ENCODE measurements at places on chromosomes 1 and 21.

GRCh38 chr1:112461200-112461871, 47.4 kb upstream of the WNT2B start:
- no peak for DNase-seq

DNA sequence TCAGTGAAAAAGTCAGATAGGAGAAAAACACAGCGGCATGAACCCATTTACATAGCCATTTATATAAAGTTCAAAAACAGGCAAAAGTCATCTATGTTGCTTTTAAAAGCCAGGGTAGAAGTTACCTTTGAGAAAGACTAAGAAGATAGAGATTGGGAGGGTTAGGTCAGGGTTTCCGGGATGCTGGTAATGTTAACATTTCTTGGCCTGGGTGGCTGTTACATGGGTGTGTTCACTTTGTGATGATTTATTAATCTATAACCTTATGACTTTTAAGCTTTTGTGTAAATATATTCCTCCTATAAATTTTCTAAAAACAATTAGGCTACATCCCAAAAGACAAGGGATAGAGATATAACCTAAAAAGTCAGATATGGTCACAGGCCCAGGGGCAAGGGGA, 15.0 kb upstream of the FAM20B start:
- DNase-seq: no peak

- DNase-seq: peak; percentile 30
Observed at GRCh38 chr1:70071601-70072000, 133.8 kb downstream of the LRRC40 start.

DNA sequence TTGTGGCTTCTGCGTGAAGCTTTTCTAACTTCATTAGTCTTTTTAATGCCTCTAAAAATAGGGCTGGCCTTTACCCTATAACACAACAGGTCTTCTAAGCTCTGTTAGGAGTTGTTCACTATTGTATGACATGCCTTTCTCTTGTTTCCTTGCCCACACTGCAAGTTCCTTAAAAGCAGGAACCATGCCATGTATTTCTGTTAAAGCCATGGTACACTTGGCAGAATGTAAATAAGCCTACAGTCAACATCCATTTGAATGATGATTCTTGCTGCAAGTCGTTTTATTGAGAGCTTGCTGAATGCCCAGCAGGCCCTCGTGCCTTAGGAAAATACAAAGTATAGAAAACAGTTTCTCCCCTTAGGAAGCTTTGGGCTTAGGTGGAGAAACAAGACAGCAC, 214.6 kb downstream of the DUSP10 start:
- DNase-seq: no peak

- DNase-seq: no peak
Observed at GRCh38 chr1:224739303-224739996, 123.3 kb downstream of the CNIH3 start.

- DNase-seq: no peak
Observed at GRCh38 chr1:107244709-107245500, 104.1 kb downstream of the NTNG1 start.

DNA sequence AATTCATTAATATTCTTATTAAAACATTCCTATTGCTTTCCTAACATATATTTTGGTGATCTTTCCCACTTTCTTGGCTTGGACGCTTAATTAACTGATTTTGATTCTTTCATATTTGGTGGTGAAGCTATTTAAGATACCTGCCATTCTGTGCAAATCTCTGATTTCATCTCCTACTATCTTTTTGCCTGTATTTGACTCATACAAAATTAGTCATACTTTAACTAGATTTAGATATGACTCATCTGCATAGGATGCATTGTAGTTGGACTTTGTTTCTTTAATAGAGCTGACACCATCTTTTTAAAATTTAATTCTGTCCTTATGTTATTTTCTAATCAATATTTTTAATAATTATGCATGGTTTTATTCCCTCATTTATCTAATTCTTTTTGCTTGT, 93.8 kb upstream of the PLPPR4 start:
- DNase-seq: no peak

DNA sequence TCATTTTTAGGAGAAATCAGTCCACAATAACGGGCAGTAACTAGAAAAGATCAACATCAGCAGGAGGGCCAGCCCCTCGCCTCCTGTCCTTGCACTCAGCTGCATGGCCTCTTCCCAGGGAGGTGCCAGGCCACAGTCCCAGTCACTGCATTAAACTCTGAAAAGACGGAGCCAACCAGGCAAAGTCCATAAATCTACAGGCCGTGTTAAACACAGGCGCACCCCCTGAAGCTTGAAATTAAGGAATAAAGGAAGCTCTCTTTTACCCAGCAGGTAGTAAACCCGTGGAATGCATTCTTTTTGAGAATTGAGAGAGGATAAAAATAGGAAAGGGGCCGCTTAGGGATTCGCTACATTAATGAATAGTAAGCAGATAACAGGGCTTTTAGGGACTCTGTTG, 18.4 kb downstream of the H6PD start:
- DNase-seq: no peak

DNA sequence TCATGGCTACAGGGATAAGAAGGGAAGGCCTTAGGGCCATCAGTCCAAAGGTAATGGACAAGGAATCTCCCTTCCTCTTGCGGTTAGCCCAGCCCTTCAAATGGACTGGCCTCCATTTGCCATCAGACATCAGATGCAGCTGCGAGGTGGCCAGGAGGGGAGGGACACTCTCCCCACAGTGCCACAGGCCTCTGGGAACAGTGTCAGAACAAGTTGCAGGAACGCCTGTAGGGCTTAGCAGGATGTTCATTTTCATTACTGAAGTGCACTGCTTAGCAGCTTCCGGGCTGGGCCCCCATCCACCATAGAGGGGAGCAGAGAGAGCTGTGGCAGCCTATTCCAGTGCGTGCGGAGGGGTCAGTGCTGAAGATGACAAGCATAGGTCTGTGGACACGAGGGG, 127.5 kb downstream of the GALNT2 start:
- DNase-seq: no peak

- peak; percentile 37 for DNase-seq
Observed at GRCh38 chr1:14682941-14683621, 84.6 kb downstream of the KAZN start.

DNA sequence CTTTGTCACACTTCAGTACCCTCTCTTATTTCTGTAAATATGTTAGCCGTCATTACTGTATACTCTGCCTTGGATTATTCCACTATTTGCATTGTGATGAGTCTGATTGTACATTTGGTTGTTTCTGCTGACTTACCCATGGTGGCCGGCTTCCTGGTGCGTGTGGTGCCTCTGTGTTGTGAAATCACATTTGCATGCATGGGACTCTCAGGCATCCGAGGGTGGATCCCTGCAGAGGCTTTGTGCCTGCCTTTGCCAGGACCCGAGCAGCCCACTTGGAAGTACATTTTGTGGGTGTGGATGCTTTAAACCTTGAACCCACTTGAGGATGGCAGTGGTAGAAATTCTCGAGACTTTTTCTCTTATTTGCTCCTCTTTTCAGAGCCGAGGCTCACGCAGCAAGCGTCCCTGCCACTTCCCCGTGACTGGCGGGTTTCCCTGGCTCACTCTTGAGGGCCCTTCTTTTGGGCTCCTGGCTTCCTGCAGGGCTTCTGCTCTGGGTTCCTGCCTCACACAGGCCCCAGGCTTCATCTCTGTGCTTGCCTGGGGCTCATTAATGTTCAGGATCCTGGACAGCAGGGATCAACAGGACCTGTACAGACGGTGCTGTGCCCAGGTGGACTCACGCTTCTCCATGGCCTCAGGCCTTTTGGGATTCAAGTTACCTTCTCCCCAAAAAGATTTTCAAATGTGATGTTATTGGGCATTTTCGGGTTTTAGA, 36.6 kb downstream of the POFUT2 start:
- no peak for DNase-seq

GRCh38 chr1:160018900-160019299, 12.9 kb downstream of the PIGM start:
- no peak for DNase-seq

DNA sequence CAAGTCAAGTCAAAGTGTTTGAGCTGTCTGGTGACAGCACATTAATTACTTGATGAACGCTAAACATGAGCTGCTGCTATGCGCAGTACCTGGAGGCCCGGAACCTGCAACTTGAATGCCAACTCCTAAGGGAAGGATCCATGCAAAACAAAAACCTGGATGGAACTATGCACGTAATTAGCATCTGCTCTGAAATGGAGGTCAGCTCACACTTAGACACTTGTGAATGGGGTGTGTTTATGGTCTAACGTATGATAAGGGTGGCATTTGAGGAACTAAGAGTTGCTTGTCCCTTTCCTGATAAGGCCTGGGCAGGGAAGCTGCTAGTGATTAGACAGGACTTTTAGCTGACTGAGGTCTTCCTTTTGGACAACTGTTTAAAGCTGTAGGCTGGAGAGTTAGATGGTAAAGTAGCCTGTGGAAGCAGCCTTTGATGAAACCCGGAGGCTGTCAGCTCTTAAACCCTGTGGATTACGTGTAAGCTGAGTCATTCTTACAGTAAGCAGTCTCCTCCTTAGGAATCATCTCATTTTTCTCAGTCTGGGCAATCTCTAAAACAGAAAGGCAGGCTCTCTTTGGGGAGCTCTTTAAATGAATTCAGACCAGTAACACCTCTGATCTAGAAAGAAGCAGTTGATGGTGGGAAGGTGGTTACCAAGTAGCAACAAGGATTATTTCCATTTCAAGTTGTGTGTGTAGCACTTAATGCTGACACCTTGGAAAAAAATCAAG, 6.8 kb downstream of the TENT5C start:
- DNase-seq: no peak

- no peak for DNase-seq
Observed at GRCh38 chr1:90605070-90605469, 112.0 kb downstream of the BARHL2 start.

- DNase-seq: no peak
Observed at GRCh38 chr1:230120921-230121381, 53.9 kb downstream of the GALNT2 start.

GRCh38 chr1:36559061-36559460, 76.3 kb upstream of the CSF3R start:
- no peak for DNase-seq

GRCh38 chr1:27137544-27138075, 17.3 kb downstream of the SLC9A1 start:
- DNase-seq: peak; percentile 70

- DNase-seq: no peak
Observed at GRCh38 chr1:97186381-97186780, 464.8 kb downstream of the PTBP2 start.

- no peak for DNase-seq
Observed at GRCh38 chr1:43492826-43493225, 37.9 kb upstream of the PTPRF start.

DNA sequence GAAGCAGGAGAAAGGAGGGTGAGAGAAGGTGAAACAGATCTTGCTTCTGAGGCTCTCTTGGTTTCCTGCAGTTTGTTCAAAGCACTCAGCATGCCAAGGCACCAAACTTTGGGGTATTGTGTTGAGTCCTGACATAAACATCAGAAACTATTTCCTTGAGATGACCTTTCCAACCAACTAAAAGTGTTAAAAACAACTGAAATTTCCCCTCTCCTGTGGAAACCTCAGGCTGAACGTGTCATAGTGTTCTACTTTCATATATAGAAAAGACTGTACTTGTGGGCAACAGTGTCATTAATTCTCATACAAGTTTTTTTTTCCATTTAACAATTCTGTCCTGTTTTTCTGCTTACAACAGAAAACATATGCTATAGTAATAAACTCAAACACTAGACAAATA, 6.3 kb upstream of the LYST start:
- DNase-seq: no peak

DNA sequence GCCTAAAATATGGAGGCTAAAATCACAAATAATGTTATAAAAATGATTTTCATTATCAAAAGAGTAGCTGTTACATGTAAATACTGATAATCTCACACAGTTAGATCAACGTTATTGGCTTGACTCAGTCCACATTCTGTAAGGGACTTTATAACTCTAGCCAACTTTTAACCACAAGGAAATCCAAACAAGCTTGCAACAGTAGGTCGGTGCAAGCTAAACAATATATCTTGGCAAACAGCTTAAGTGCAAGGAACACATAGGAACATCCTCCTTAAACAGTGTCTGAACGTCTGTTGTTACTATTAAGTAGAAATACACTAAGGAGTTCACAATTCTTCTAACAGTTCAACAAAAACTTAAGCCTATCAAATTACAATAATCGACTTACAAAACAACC, 126.7 kb downstream of the EIF4G3 start:
- DNase-seq: no peak

- no peak for DNase-seq
Observed at GRCh38 chr1:239575113-239575512, 188.7 kb downstream of the CHRM3 start.

GRCh38 chr1:177448036-177448615, 277.4 kb downstream of the BRINP2 start:
- DNase-seq: peak; percentile 13

DNA sequence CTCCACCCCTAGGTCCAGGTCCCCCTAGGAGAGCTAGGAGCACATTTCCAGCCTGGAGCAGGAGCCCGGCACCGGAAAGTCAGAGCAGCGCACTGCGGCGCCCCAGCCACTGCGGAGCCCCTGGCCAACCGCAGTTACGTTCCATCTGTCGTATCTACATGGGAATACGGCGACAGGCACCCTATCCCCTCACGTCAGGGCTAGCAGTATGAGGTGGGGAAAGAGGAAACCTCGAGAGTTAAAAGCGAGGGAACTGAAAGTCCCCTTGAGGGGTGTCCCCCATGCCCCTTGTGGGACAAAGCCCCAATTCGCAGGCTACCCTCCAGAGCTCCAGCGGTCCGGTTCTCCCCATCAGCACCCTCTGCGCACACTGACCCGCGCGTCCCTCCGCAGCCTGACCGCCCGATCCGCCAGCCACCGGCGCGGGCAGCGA, 995 bp downstream of the COLGALT2 start:
- DNase-seq: peak; percentile 52

GRCh38 chr1:30405081-30405480, 318.3 kb downstream of the MATN1 start:
- DNase-seq: no peak

DNA sequence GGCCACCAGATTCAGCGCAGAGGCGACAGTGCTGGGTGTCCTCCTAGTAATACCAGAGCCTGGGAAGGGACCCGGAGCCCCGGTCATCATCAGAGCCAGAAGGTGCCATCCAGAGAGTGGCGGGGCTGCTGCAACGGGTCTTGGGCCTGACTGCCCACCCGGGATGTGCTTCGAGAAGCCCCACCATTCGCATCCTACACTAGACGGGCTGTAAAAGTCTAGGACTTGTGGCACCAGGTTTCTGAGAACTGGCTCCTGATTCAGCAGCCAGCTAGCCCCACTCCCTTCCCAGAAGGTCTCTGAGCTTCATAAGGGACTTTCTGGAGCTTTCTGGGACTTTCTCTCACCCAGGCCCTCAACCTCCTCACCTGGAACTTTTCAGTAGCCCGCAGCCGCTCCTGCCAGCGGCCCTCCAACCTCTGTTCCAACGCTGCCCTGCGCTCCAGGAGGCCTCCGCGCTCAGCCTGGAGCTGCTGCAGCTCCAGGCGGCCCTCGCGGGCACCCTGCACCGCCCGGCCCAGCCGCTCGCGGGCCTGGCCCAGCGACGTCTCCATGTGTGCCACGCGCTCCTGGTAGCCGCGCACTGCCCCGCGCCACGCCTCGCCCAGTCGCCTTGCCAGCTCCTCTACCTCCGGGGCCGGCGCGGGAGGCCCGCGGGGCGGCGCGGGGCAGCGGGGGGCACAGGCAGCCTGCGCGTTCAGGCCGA, 940 bp downstream of the NES start:
- DNase-seq: no peak

Measured in left kidney (tissue), 8 donors.